HT-29 (cell line): ENCODE measurements at places on chromosomes 6 and 20.
A peak's percentile ranks its signal among the peaks of the same experiment; 100 is the strongest.

- DNase-seq: no peak
These were observed 28.2 kb downstream of the POPDC3 start for GRCh38 chr6:105151644-105152043.

- no peak for DNase-seq
These were observed 665.9 kb upstream of the CITED2 start for GRCh38 chr6:140040396-140040795.

DNA sequence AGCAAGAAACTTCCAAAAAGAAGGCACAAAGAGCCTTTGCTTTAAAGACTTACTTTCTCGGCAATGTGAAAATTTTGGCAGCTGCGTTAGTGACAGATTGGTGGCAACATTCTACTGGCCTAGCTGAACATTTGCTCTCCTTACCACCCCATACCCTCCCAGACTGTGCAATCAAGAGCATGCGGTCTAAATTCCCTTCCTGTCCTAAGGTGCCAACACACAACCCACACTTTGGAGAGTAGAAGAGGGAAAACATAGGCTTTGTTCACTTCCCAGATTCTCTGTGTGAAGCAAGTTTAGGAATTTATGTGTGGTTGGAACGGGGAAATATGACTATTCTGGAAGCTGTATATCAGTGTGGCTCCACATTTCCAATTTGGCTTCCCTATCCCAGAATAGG, 29.8 kb upstream of the NEDD9 start:
- DNase-seq: no peak

- peak; percentile 97 for DNase-seq
These were observed 106.2 kb downstream of the JPH2 start for GRCh38 chr20:44080646-44081267.

DNA sequence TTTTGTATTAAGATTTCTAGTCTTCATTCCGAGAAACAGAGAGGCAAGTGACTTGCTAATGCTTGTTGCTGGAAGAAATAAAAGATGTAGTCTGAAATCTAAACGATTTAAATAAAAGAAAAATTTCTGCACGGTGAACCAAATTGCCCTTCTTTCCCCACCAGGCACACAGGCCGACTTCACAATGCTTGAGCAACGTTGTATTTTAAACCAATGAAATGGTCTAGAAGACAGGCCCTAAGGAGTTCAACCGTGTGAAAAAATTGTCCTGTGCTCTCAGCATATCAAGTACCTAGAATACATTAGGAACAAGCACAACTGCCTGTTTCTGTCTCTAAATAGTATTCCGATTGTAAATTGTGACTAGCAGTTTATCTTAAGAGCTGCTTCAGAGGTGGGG, 308.8 kb upstream of the SOX4 start:
- no peak for DNase-seq
